NCI-H2107 (cell line): ENCODE measurements at places on chromosomes 13 and 19.

- DNase-seq: no peak
Measured at GRCh38 chr13:114118086-114118485, 14.3 kb downstream of the RASA3 start.

DNA sequence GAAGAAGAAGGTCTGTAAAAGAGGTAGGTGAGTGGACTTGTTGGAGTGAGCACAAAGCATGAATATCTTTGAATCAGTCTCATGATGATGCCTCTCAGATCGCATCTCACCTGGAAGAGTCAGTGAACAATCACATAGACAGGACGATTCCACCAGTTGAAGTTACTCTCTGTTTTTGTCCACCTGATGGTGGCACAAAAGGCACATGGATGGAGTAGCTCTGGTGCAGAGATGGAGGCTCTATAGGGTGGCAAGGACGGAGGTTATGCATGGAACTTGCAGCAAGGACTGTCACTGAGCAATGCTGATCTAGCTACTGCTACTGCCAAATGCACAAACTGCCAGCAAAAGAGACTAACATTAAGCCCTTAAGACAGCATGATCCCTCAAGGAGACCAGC, 10.3 kb upstream of the MYCBP2 start:
- DNase-seq: no peak

GRCh38 chr13:74134777-74135325, 647 bp upstream of the KLF12 start:
- peak; percentile 37 for DNase-seq

DNA sequence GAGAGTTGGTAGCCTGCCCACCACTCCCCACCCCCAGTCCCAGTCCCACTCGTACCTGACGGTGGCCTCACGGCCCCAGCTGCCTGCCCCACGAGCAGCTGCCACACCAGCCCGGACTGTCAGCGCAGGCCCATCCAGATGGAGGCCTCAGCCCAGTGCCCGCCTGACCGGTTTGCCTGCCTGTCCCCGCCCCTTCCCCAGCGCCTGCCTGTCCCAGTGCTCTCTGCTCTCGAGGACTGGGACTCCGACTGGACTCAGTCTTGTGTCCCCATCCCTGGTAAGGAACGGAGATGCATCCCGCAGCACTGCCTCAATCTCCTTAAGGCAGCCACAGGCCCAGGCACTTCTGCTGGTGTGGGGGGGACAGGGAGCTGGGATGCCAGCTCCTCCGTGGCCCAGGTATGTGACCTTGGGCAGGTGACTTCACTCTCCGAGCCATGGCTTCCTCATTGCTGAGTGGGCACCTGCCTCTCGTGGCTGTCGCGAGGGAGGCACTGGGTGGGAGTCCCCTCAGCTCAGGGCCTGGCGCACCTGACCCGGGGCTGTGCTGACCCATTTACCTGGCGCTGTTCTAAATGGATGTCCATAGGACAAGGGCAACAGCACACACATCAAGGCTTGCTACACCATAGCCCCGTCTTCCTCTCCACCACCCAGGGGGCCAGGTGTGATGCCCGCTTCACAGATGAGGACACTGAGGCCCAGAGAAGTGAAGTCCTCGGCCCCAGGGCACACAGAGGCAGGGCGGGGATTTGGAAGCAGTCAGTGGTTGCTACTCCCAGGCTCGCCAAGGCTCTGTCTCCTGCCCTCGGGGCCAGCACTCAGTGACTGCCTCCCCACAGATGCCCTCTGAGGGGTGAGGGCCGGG, at the start of gene NKPD1:
Gene NKPD1 (minus strand): TSS at position 113 of the 868 bp plus-strand sequence. CDS start 832 bp downstream, outside the sequence.
- DNase-seq: no peak

- DNase-seq: no peak
Measured at GRCh38 chr13:19661126-19661525, 27.7 kb downstream of the MPHOSPH8 start.

GRCh38 chr13:44350775-44351504, 22.7 kb upstream of the SERP2 start:
- DNase-seq: no peak

- DNase-seq: no peak
Measured at GRCh38 chr13:108743522-108743921, 114.1 kb downstream of the MYO16 start.

GRCh38 chr13:109667807-109668291, 118.5 kb downstream of the IRS2 start:
- DNase-seq: no peak

- DNase-seq: no peak
Measured at GRCh38 chr13:40109351-40109844, 453.9 kb downstream of the COG6 start.
